B cell (primary cell): ENCODE measurements at places on chromosomes 11 and 22. TPM values are rescaled to one million over a fixed set of nuclear protein-coding genes. Genes with fewer than 3 reads are reported as not detected.

- no peak for DNase-seq
- no peaks in the 10 kb centered on the region for H3K27me3 ChIP-seq
- H3K27ac ChIP-seq: no peak overlapping the region
- peaks cover 10% of the 10 kb centered on the region for H3K4me1 ChIP-seq
These were observed 684 bp upstream of the NFRKB start for GRCh38 chr11:129896062-129896461.

DNA sequence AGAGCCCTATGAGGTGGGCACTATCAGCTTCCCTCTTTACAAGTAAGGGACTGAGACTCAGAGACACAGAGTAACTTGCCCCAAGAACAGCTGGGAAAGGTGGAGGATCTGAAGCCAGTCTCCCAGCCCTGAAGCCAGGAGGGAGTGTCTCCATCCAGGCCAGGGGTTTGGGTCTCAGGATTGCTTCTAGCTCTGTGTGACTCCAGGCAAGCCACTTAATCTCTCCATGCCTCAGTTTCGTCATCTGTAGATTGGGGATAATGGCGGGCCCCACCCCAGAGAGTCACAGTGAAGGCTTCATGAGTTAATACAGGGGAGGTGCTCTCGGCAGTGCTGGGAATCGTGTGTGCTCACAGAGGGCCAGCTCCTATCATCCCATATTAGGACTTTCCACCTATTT lies 10.5 kb downstream of the MAP4K2 start:
- H3K27me3 ChIP-seq: no peaks in the 10 kb centered on the region
- peaks cover 2% of the 10 kb centered on the region for H3K36me3 ChIP-seq
- no peak for DNase-seq
- H3K4me1 ChIP-seq: peaks cover 13% of the 10 kb centered on the region
- no peak overlapping the region for H3K27ac ChIP-seq

- H3K27ac ChIP-seq: no peak overlapping the region
- H3K4me3 ChIP-seq: no peak overlapping the region
- H3K27me3 ChIP-seq: peaks cover 76% of the 10 kb centered on the region
These were observed 11.4 kb downstream of the KCNJ5 start for GRCh38 chr11:128902515-128903066.

- no peak overlapping the region for H3K4me3 ChIP-seq
- no peaks in the 10 kb centered on the region for H3K36me3 ChIP-seq
- H3K27me3 ChIP-seq: no peaks in the 10 kb centered on the region
- H3K27ac ChIP-seq: no peak overlapping the region
- no peaks in the 10 kb centered on the region for H3K4me1 ChIP-seq
These were observed 21.3 kb downstream of the FGF3 start for GRCh38 chr11:69797737-69798528.

- H3K36me3 ChIP-seq: no peaks in the 10 kb centered on the region
- no peak for DNase-seq
- no peak overlapping the region for H3K27ac ChIP-seq
These were observed 1.9 kb upstream of the CYB5R3 start for GRCh38 chr22:42651134-42651533.

Gene MYBPC3
- 0.67 and 0.70 TPM in 2 replicates for total RNA-seq

- no peaks in the 10 kb centered on the region for H3K36me3 ChIP-seq
- no peak for DNase-seq
- no peak overlapping the region for H3K4me3 ChIP-seq
- no peaks in the 10 kb centered on the region for H3K4me1 ChIP-seq
- no peak overlapping the region for H3K27ac ChIP-seq
These were observed 5.3 kb downstream of the KCNE3 start for GRCh38 chr11:74462009-74462408.

- H3K36me3 ChIP-seq: peaks cover 1% of the 10 kb centered on the region
- H3K4me3 ChIP-seq: no peak overlapping the region
- H3K27me3 ChIP-seq: no peaks in the 10 kb centered on the region
- H3K27ac ChIP-seq: no peak overlapping the region
- H3K4me1 ChIP-seq: no peaks in the 10 kb centered on the region
These were observed 42.8 kb upstream of the YWHAH start for GRCh38 chr22:31901388-31902137.

Gene CDC42EP1
- total RNA-seq: not detected in 2 replicates

DNA sequence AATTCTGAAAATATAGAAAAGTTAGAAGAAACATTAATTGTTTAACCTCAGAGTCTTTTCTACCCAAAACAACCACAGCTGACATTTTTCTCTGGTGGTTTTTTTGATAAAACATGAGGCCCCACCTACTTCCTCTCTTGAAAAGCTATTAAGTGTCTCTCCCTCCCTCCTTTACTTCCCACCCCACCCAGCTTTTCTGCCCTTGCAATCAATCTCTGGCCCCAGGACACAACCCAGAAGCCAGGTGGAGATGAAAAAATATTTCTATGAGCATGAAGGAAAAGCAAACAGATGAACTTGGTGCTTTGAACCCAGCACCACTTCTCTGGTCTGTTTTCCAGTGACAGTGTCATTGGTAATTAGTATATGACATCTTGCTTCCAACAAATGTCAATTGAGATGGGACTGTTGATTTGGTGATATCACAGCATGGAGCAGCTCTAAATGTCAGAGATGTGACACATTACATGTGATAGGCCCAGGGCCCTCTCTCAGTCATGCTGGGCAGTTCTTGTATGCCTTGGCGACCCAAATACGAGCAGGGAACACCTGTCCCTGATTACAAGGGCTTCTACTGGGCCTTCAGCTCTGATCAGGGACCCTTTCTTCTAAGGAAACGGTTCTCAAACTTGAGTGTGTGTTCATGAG lies 23.9 kb upstream of the TMPRSS13 start:
- no peak overlapping the region for H3K4me3 ChIP-seq
- peak; percentile 46 for DNase-seq
- peak overlapping the region; percentile 56 for H3K27ac ChIP-seq
- peaks cover 49% of the 10 kb centered on the region for H3K4me1 ChIP-seq

Gene PRR5
- 34.3 and 36.1 TPM in 2 replicates for total RNA-seq

DNA sequence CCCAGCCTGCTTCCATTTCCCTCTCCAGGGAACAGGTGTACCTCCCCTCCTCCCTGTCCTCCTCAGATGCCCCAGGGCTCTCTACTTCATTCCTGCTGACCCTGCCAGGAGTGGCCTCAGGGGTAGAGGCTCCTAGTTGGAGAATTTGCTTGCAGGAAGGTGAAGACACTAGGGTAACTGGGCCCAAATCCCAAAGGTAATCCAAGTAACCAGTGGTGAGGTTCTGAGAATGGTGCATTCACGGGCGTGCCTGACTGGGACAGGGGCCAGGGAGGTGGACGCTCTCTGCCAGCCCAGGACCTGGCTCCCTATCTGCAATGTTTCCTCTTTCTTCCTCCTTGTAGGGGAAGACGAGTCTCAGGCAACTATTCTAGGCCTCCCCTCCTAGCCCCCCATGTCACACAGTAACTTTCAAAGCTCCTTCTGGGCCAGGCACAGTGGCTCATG lies 2.9 kb downstream of the SLC35C1 start:
- peaks cover 27% of the 10 kb centered on the region for H3K4me1 ChIP-seq
- DNase-seq: no peak
- no peak overlapping the region for H3K27ac ChIP-seq
- H3K27me3 ChIP-seq: no peaks in the 10 kb centered on the region

- no peaks in the 10 kb centered on the region for H3K4me1 ChIP-seq
- no peak overlapping the region for H3K27ac ChIP-seq
- no peak overlapping the region for H3K4me3 ChIP-seq
- H3K27me3 ChIP-seq: no peaks in the 10 kb centered on the region
- no peak for DNase-seq
- no peaks in the 10 kb centered on the region for H3K36me3 ChIP-seq
These were observed 86.6 kb downstream of the TSPAN18 start for GRCh38 chr11:44813401-44813800.

Gene SULT4A1
- total RNA-seq: not detected in 2 replicates

DNA sequence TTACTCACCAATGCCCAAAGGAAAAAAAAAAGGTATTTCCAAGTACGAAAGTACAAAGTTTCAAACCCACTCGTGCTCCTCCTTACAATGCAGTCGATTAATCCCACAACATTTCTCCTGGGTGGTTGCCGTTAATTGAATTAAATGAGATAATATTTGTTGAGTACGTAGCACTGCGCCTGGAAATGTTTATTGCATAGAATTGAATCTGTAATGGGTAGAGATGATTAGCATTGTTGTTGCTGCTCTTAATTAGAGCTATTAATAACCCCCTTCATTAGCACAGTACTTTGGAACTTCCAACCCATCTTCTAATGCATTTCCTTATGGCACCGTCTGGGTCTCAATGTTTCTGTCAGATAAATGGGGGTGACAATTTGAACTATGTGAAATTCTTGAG lies 77.3 kb downstream of the SEZ6L start:
- no peak overlapping the region for H3K27ac ChIP-seq
- H3K27me3 ChIP-seq: no peaks in the 10 kb centered on the region
- H3K36me3 ChIP-seq: no peaks in the 10 kb centered on the region
- no peak overlapping the region for H3K4me3 ChIP-seq
- DNase-seq: no peak

Gene CSNK2A3
- 0.32 and 0.49 TPM in 2 replicates for total RNA-seq

GRCh38 chr11:4704790-4705334 lies 278 bp downstream of the MMP26 start:
- no peaks in the 10 kb centered on the region for H3K36me3 ChIP-seq
- H3K27ac ChIP-seq: no peak overlapping the region
- no peaks in the 10 kb centered on the region for H3K4me1 ChIP-seq
- DNase-seq: no peak
- H3K27me3 ChIP-seq: no peaks in the 10 kb centered on the region

- H3K36me3 ChIP-seq: no peaks in the 10 kb centered on the region
- no peaks in the 10 kb centered on the region for H3K4me1 ChIP-seq
- H3K27ac ChIP-seq: no peak overlapping the region
- no peaks in the 10 kb centered on the region for H3K27me3 ChIP-seq
- H3K4me3 ChIP-seq: no peak overlapping the region
- no peak for DNase-seq
These were observed 24.1 kb downstream of the FZD4 start for GRCh38 chr11:86930957-86931547.

Gene DEPDC7
- not detected in 2 replicates for total RNA-seq

- H3K4me3 ChIP-seq: no peak overlapping the region
- peaks cover 24% of the 10 kb centered on the region for H3K27me3 ChIP-seq
- H3K27ac ChIP-seq: no peak overlapping the region
- peaks cover 43% of the 10 kb centered on the region for H3K4me1 ChIP-seq
- DNase-seq: peak; percentile 90
- no peaks in the 10 kb centered on the region for H3K36me3 ChIP-seq
These were observed 1.7 kb downstream of the IL17REL start for GRCh38 chr22:50010676-50011446.

DNA sequence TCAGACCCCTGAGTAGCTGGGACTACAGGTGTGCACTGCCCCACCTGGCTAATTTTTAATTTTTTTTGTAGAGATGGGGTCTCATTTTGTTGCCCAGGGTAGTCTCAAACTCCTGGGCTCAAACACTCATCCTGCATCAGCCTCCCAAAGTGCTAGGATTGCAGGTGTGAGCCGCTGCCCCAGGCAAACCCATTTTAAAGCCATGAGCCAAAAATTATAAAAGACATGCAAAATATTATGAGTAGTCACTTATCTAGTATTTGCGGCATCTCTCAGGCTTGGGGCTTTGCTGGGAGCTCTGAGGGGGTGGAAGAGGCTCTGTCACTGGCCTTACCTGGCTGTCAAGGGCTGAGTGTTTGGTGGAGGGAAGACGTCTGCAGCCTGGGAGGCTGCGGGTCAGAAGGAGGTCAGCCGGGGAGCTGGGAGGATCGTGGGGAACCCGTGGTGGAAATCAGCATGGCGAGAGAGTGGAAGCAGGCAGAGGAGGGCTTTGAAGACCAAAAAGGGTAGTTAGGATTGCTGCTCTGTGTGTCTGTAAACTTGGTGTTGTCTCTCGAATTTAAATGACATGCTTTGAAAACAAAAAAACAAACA lies 69.1 kb upstream of the PARVG start:
- no peak for DNase-seq
- H3K4me3 ChIP-seq: no peak overlapping the region
- peaks cover 2% of the 10 kb centered on the region for H3K4me1 ChIP-seq
- H3K36me3 ChIP-seq: no peaks in the 10 kb centered on the region
- no peaks in the 10 kb centered on the region for H3K27me3 ChIP-seq
